Trophoblast cell (in vitro differentiated cells and primary cell): ENCODE measurements at places on chromosomes 1 and 21.
A peak's percentile ranks its signal among the peaks of the same experiment; 100 is the strongest.

GRCh38 chr21:30227633-30228404, 11.9 kb upstream of the CLDN8 start:
- no peak overlapping the region for H3K27ac ChIP-seq
- H3K4me3 ChIP-seq, result no peak overlapping the region
- peaks cover 4% of the 10 kb centered on the region for H3K4me1 ChIP-seq
- peak; percentile 90 for DNase-seq
- no peaks in the 10 kb centered on the region for H3K27me3 ChIP-seq

- H3K27ac ChIP-seq, result no peak overlapping the region
- peaks cover 56% of the 10 kb centered on the region for H3K4me1 ChIP-seq
- no peak overlapping the region for H3K4me3 ChIP-seq
- peaks cover 17% of the 10 kb centered on the region for H3K36me3 ChIP-seq
- DNase-seq, result no peak
- no peaks in the 10 kb centered on the region for H3K27me3 ChIP-seq
These were observed 11.0 kb downstream of the HSPG2 start for GRCh38 chr1:21926065-21926464.

- no peaks in the 10 kb centered on the region for H3K4me1 ChIP-seq
- no peaks in the 10 kb centered on the region for H3K36me3 ChIP-seq
- H3K27me3 ChIP-seq, result no peaks in the 10 kb centered on the region
- no peak overlapping the region for H3K4me3 ChIP-seq
- no peak for DNase-seq
These were observed 14.7 kb downstream of the C1orf116 start for GRCh38 chr1:207017615-207018559.

GRCh38 chr1:171434717-171435346, 50.5 kb upstream of the PRRC2C start:
- no peaks in the 10 kb centered on the region for H3K27me3 ChIP-seq
- H3K4me3 ChIP-seq, result no peak overlapping the region
- no peaks in the 10 kb centered on the region for H3K36me3 ChIP-seq
- H3K4me1 ChIP-seq, result no peaks in the 10 kb centered on the region
- peak; percentile 59 for DNase-seq
- H3K27ac ChIP-seq, result no peak overlapping the region

DNA sequence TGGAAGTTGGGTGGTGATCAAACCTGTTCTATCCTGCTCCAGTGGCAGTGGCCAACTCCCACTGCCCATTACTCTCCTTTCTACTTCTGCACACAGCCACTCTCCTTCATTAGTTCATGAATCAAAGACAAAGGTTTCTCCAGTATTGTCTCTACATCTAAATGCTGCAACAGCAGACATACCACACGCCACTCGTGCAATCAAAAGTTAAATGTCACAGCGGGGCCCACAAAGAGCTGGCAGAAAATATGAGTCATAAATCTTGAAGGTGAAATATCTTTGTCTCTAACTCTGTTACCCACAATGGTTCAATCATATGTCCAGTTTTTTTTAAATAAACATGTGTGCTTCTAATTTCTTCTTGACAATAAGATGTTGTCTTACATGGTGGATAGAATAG, 13.3 kb downstream of the APCS start:
- DNase-seq, result no peak
- no peak overlapping the region for H3K27ac ChIP-seq
- no peaks in the 10 kb centered on the region for H3K36me3 ChIP-seq
- H3K4me3 ChIP-seq, result no peak overlapping the region
